ENCODE measurements at places on chromosomes 1 and 21.
A peak's percentile ranks its signal among the peaks of the same experiment; 100 is the strongest.

GRCh38 chr1:168291222-168291837 is 10.7 kb downstream of the TBX19 start:
- DNase-seq = no peak

GRCh38 chr21:28177124-28177523 is 815.6 kb downstream of the LTN1 start:
- no peak for DNase-seq

GRCh38 chr1:172393354-172393753 is 27.1 kb upstream of the C1orf105 start:
- no peak for DNase-seq

GRCh38 chr1:20125100-20125499 is 5.8 kb upstream of the PLA2G2D start:
- no peak for DNase-seq

GRCh38 chr1:94863919-94864318 is 43.8 kb downstream of the SLC44A3 start:
- peak; percentile 83 for DNase-seq
